ENCODE measurements at places on chromosomes 7 and 10.

GRCh38 chr10:11853468-11853867 is 30.3 kb downstream of the PROSER2 start:
- no peak overlapping the region for H3K27ac ChIP-seq
- H3K36me3 ChIP-seq: peaks cover 8% of the 10 kb centered on the region
- no peaks in the 10 kb centered on the region for H3K27me3 ChIP-seq
- DNase-seq: no peak
- H3K4me3 ChIP-seq: no peak overlapping the region

DNA sequence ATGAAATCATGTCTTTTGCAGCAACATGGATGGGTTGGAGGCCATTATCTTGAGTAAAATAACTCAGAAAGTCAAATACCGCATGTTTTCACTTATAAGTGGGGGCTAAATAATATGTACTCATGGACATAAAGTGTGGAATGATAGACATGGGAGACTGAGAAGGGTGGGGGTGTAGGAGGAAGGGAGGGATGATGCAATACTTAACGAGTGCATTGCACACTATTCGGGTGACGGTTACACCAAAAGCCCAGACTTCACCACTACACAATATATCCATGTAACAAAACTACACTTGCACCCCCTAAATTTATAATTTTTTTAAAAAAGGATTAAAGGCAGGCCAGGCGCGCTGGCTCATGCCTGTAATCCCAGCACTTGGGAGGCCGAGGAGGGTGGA is 13.6 kb downstream of the LGI1 start:
- no peaks in the 10 kb centered on the region for H3K4me1 ChIP-seq
- no peak for DNase-seq
- no peak overlapping the region for H3K27ac ChIP-seq
- no peaks in the 10 kb centered on the region for H3K27me3 ChIP-seq
- H3K4me3 ChIP-seq: no peak overlapping the region

DNA sequence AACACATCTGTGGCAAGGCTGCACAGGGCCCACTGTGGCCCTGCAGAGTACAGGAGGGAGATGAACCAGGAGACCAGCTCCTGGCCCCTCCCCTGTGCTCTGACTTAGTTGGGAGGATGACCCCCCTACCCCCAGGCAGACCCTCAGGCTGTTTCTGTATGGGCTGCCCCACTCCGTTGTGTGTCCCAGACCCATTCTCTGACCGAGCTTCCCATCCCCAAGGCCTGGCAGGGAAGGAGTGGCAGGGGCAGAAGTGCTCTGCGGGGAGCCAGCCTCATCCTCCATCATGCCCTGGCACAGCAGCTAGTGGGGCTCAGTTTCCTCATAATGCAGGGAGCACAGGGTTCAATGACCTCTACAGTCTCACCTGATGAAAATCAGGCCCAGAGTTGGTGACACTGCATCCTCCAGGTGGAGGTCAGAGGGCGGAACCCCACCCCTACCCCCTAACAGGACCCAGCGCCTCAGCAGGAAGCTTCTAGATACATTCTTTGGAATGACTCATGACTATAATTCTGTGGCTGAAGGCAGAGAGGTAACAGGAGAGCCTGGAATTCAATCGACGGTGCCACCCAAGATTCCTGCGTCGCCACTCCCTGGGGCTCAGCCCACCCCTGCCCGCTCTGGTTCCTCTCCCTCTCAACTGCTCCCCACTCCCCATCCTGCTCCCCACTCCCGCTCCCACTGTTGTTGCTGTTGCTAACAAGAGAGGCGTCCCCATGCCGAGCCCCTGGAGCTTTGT is 18.2 kb downstream of the PODXL start:
- no peak overlapping the region for H3K4me3 ChIP-seq
- H3K36me3 ChIP-seq: no peaks in the 10 kb centered on the region
- no peaks in the 10 kb centered on the region for H3K27me3 ChIP-seq
- no peak for DNase-seq
- no peak overlapping the region for H3K27ac ChIP-seq

GRCh38 chr7:69882269-69882668 is 284.0 kb downstream of the AUTS2 start:
- DNase-seq: no peak
- no peak overlapping the region for H3K4me3 ChIP-seq
- H3K27ac ChIP-seq: no peak overlapping the region
- no peaks in the 10 kb centered on the region for H3K27me3 ChIP-seq
- no peaks in the 10 kb centered on the region for H3K36me3 ChIP-seq

- DNase-seq: no peak
- H3K4me3 ChIP-seq: no peak overlapping the region
- no peaks in the 10 kb centered on the region for H3K27me3 ChIP-seq
- H3K4me1 ChIP-seq: peaks cover 3% of the 10 kb centered on the region
- H3K36me3 ChIP-seq: no peaks in the 10 kb centered on the region
These were observed 83.5 kb downstream of the GNAT3 start for GRCh38 chr7:80428161-80429054.

- H3K4me1 ChIP-seq: peaks cover 42% of the 10 kb centered on the region
- peak overlapping the region; percentile 54 for H3K27ac ChIP-seq
- H3K27me3 ChIP-seq: no peaks in the 10 kb centered on the region
These were observed 130.7 kb upstream of the CELF2 start for GRCh38 chr10:10886861-10887531.

DNA sequence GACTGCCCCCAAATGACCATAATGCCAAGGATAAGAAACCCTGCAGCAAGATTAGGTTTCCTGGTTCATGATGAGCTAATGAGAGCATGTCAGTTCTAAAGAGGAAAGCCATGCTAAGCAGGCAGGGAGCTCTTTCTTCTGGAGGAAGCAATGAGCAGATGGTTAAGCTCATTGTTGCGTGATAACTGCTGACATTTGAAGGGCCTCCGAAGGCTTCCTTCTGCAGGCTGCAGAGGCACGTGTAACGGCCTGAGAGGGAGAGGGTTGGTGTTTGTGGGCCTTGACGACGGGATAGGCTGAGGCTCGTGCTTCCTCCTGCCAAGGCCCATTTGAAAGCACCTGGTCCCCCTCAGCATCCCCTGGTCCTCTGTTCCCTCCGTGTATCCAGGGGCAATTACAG is 63.5 kb upstream of the BTBD16 start:
- no peak for DNase-seq
- no peak overlapping the region for H3K27ac ChIP-seq
- no peaks in the 10 kb centered on the region for H3K4me1 ChIP-seq
- no peaks in the 10 kb centered on the region for H3K27me3 ChIP-seq

DNA sequence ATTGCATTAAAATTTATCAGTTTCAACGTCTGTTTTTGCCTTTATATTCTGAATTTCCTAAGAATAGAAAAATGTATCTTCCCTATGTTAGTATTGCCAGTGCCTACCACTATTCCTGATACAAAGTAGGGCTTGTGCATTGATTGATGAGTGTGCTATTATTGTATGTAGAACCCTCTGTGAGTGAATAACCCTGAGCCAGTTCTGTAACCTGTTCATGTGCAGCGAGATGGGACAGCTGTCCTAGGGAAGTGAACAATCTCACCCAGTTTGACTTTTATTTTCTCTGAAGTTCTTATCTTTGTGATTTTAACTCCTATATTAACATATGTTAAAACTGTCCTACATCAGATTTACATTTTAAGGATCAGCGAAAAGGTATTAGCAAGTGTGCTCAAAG is 178.4 kb upstream of the ADO start:
- no peaks in the 10 kb centered on the region for H3K27me3 ChIP-seq
- DNase-seq: no peak
- H3K27ac ChIP-seq: no peak overlapping the region
- H3K36me3 ChIP-seq: no peaks in the 10 kb centered on the region

DNA sequence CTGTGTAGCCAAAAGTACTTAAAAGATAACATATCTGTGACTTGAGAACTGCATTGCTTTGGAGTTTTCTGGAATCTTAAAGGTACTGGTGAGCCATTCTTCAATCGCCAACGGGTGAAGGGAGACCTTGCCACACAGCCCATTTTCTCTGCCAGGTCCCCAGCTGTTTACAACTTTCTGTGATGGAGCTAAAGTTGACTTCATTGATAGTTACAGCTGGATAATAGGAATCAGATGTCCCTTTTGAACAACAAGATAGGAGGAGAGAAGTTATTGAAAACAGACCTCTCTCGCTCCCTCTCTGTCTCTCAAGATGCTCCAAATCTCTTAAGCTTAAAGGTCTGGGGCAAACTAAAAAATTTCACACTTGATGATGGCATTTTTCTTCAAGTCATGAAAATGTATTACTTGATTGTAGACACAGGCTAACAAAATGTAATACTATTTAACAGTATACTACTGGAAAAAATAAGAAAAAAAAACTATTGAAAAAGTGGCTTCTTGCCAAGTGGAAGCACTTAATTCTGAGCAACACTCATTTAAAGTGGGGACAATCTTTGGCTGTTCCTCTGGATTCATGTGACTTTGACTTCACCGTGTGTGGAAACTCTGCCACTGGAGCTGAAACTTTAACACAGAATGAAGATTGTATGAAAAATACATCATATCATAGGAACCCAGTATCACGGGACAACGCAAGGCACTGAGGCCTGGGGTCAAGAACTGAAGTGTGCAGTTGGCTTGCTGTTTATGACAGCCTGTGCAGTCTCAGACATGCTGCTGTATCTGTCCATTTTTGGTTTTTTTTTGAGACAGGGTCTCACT is 78.4 kb upstream of the AFAP1L2 start:
- H3K27ac ChIP-seq: no peak overlapping the region
- H3K27me3 ChIP-seq: no peaks in the 10 kb centered on the region
- no peaks in the 10 kb centered on the region for H3K36me3 ChIP-seq

DNA sequence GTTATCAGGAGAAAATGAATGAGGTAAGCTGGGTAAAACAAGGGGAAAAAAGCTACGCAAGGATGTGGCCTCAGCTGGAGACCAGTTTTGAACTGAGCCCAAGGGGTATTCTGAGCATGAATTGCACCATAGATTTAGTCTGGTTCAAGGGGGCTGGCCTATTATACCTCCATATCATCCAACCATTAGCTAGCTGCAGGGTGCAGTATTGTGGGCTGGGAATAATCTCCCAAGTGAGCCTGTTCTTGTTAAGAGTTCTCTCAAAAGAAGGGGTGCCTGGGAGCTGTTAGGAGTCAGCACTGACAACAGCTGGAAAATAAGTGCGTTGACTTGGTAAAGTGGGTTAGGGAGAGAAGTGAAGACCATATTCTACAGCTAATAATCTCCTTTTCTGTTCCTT is 8.0 kb downstream of the TAS2R16 start:
- no peak for DNase-seq
- no peaks in the 10 kb centered on the region for H3K4me1 ChIP-seq
- H3K27ac ChIP-seq: no peak overlapping the region
- H3K4me3 ChIP-seq: no peak overlapping the region

- DNase-seq: no peak
- H3K36me3 ChIP-seq: no peaks in the 10 kb centered on the region
- peak overlapping the region; percentile 90 for H3K4me3 ChIP-seq
These were observed 255 bp downstream of the MAGI2 start for GRCh38 chr7:79453266-79453557.

GRCh38 chr7:122143376-122143750 is 686 bp downstream of the AASS start:
- H3K27ac ChIP-seq: peak overlapping the region; percentile 99
- H3K36me3 ChIP-seq: no peaks in the 10 kb centered on the region
- H3K4me3 ChIP-seq: peak overlapping the region; percentile 100
- peaks cover 9% of the 10 kb centered on the region for H3K4me1 ChIP-seq

DNA sequence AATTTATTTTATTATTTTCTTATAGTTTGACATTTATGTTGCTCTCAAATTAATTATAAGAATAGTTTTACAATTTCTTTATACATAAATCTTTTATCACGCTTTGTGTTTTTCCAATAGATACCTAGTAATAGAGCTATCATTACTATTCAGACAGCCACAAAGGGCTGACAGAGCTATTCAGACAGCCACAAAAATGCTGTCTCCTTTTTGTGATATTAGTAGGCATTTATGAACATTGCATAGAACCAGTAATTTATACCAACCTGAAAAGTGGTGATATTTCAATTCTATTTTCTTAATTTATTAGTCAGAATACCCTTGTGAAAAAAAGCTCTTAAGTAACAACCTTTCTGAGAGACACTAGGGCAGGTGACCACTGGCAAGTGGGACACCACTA is 34.2 kb upstream of the IGFBP3 start:
- H3K36me3 ChIP-seq: no peaks in the 10 kb centered on the region
- no peak overlapping the region for H3K27ac ChIP-seq
- H3K27me3 ChIP-seq: no peaks in the 10 kb centered on the region
- DNase-seq: no peak
- H3K4me3 ChIP-seq: no peak overlapping the region

DNA sequence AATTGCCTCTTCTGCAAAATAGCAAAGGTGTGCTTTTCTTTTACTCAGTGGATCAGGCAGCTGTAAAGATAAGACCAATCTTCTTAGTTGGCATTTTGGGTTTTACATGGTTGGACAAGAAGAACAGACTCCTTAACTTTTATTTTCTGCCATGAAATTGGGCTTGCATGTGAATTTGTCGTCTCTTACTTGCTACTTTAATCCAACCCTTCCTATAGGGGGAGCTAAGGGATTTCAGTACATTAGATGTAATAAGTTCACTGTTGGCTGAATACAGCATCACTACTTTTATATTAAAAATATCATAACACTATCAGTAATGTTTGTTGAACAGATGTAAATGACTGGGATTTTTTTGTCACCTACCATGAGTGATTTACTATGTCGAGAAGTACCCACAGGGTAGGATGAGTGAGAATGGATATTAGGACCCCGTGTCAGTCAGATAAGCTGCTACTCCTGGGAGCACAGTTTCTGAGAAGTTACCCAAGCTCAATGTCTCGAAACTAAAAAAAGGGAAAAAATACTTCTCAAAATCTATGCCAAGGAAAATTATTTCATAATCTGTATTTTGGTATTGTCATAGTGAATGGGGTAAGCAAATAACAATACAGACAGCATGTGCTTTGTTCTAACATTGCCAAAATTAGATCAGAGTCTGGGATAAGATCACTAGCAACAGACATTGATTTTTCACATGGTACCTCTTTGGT is 127.4 kb upstream of the AGR3 start:
- peak overlapping the region; percentile 1 for H3K27ac ChIP-seq
- H3K36me3 ChIP-seq: no peaks in the 10 kb centered on the region
- no peaks in the 10 kb centered on the region for H3K27me3 ChIP-seq
- peaks cover 5% of the 10 kb centered on the region for H3K4me1 ChIP-seq
- H3K4me3 ChIP-seq: no peak overlapping the region

DNA sequence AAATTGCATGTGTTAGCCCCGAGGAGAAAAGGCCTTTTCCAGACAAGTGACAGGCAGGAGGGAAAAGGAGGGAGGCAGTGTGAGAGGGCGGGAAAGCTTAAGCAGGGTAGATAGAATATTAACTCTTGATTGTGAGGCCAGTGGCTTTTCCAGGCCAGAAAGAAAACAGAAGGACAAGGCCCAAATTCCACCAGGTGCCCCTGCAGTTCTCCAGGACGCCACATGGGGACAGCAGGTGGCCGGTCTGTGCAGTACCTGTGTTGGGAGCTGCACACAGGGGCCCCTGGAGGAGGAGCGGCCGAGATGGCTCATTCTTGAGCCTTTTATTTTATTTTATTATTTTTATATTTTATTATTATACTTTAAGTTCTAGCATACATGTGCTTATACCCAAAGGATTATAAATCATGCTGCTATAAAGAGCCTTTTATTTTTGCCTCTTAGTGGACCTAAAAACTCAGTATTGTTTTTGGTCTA is 141.3 kb upstream of the KLF14 start:
- H3K27ac ChIP-seq: no peak overlapping the region
- H3K4me3 ChIP-seq: no peak overlapping the region
- H3K27me3 ChIP-seq: no peaks in the 10 kb centered on the region
- H3K36me3 ChIP-seq: peaks cover 38% of the 10 kb centered on the region

Measured in thoracic aorta (tissue), 2 donors.